ENCODE measurements at places on chromosomes 1 and 21. TPM values are rescaled to one million over a fixed set of nuclear protein-coding genes. Genes with fewer than 3 reads are reported as not detected.

Gene DDR2
- total RNA-seq = 10.8 TPM

Gene SYT14
- 45.2 TPM for total RNA-seq

Gene JUN
- 69.9 TPM for total RNA-seq

Gene SLAMF8
- not detected for total RNA-seq

Gene DNAH14
- total RNA-seq = 74.0 TPM

Gene CD5L
- total RNA-seq = 0.69 TPM

Gene CR1L
- total RNA-seq = not detected

Gene TRNP1
- total RNA-seq = 23.3 TPM

Gene ETV3L
- total RNA-seq = 0.23 TPM

Gene FOXO6
- total RNA-seq = 4.8 TPM

Gene GLIS1
- 0.23 TPM for total RNA-seq

Gene HSD11B1
- total RNA-seq = 0.46 TPM

Gene CD53
- total RNA-seq = 17.1 TPM

Gene MAP3K6
- total RNA-seq = 1.2 TPM

Gene RGSL1
- total RNA-seq = not detected

Gene TRIM67
- total RNA-seq = 29.3 TPM

Gene KRTAP12-1
- not detected for total RNA-seq
